ENCODE measurements at places on chromosomes 6 and 20. TPM values are rescaled to one million over a fixed set of nuclear protein-coding genes. Genes with fewer than 3 reads are reported as not detected.

The SLC17A3 gene
- total RNA-seq = not detected

The MOG gene
- not detected for total RNA-seq

The MEP1A gene
- not detected for total RNA-seq

The CLIC5 gene
- 3.8 TPM for total RNA-seq

- no peak overlapping the region for H3K27ac ChIP-seq
- no peaks in the 10 kb centered on the region for H3K4me1 ChIP-seq
- H3K36me3 ChIP-seq = peaks cover 6% of the 10 kb centered on the region
- no peak for DNase-seq
- H3K27me3 ChIP-seq = no peaks in the 10 kb centered on the region
Observed at GRCh38 chr20:21240394-21240793, 62.7 kb upstream of the XRN2 start.

DNA sequence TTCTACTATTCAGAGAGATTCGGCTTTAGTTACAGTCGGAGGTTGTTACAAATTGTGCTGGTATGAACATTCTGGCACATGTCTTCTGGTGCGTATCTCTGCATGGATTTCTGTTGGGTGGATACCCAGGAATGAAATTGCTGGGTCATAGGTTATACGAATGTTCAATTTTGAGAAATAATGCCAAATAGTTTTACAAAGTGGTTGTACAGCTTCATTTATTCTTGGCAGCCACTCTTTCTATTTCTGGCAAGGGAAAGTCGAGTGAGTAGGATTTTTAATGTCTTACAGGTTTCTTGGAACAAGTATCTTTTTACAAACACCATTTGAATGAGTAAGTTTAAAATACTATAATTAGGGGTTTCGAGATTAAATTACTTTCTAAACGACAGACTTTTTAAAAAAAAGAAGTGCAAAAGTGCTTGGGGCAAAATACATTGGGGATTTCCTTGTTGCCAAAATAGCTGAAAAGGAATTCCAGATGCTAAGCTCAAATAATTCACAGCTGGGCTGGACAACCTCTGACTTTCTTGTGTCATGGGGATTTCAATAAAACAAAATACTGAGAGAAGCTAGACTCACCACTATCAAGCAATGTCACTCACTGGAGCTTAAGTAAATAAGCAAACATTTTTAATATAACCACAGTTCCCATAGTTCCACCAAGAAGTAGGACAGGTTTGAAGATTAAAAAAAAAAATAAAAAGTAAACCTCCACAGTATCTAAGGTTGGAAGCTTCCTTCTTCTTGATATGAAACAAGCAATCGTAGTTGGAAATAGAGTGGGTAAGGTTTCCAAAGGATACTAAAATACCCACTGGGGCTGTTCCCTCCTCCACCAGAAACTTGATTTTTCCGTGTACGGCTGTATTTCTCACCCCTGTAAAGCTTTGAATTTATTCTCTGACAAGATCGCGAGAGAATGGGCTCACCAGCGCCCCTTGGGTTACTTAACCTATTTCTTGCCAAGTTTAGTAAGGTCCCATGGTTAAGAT, 21.6 kb upstream of the GFOD1 start:
- no peaks in the 10 kb centered on the region for H3K27me3 ChIP-seq
- DNase-seq = no peak
- no peaks in the 10 kb centered on the region for H3K36me3 ChIP-seq
- no peak overlapping the region for H3K27ac ChIP-seq

DNA sequence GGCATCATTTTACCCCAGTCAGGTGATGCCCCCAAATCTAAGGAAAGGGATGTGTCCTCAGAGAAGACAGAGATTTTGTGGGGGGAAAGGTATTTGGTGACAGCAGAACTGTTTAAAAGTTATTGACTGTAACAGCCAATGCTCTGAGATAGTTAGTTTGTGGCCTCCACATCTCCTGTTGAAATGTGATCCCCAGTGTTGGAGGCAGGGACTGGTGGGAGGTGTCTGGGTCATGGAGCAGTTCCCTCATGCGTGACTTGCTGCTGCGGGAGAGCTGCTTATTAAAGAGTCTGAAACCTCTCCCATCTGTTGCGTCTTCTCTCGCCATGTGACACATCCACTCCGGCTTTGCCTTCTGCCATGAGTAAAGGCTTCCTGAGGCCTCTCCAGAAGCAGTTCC, 282.8 kb upstream of the FOXQ1 start:
- DNase-seq = no peak
- no peaks in the 10 kb centered on the region for H3K4me1 ChIP-seq
- no peaks in the 10 kb centered on the region for H3K36me3 ChIP-seq
- H3K27ac ChIP-seq = no peak overlapping the region
- H3K27me3 ChIP-seq = peaks cover 20% of the 10 kb centered on the region

- peaks cover 33% of the 10 kb centered on the region for H3K4me1 ChIP-seq
- DNase-seq = no peak
- H3K36me3 ChIP-seq = no peaks in the 10 kb centered on the region
- no peaks in the 10 kb centered on the region for H3K27me3 ChIP-seq
Observed at GRCh38 chr6:90413396-90413795, 116.8 kb upstream of the BACH2 start.

GRCh38 chr6:129251669-129252376, 368.9 kb downstream of the LAMA2 start:
- H3K27ac ChIP-seq = no peak overlapping the region
- no peaks in the 10 kb centered on the region for H3K4me1 ChIP-seq
- H3K36me3 ChIP-seq = no peaks in the 10 kb centered on the region
- DNase-seq = peak; percentile 11
- H3K4me3 ChIP-seq = no peak overlapping the region

- H3K27ac ChIP-seq = no peak overlapping the region
- peaks cover 5% of the 10 kb centered on the region for H3K27me3 ChIP-seq
- no peaks in the 10 kb centered on the region for H3K4me1 ChIP-seq
- H3K36me3 ChIP-seq = no peaks in the 10 kb centered on the region
Observed at GRCh38 chr20:56350842-56351241, 7.9 kb upstream of the FAM210B start.

- no peak overlapping the region for H3K4me3 ChIP-seq
- no peak overlapping the region for H3K27ac ChIP-seq
- no peaks in the 10 kb centered on the region for H3K4me1 ChIP-seq
- H3K27me3 ChIP-seq = peaks cover 3% of the 10 kb centered on the region
- DNase-seq = no peak
Observed at GRCh38 chr20:16166737-16167136, 406.5 kb downstream of the KIF16B start.

GRCh38 chr6:5271926-5272325, 10.6 kb downstream of the FARS2 start:
- no peak overlapping the region for H3K4me3 ChIP-seq
- no peaks in the 10 kb centered on the region for H3K36me3 ChIP-seq
- no peaks in the 10 kb centered on the region for H3K27me3 ChIP-seq
- H3K4me1 ChIP-seq = no peaks in the 10 kb centered on the region
- DNase-seq = no peak

- no peak for DNase-seq
- H3K36me3 ChIP-seq = peaks cover 3% of the 10 kb centered on the region
- no peak overlapping the region for H3K4me3 ChIP-seq
- no peak overlapping the region for H3K27ac ChIP-seq
Observed at GRCh38 chr6:16296061-16296670, 57.8 kb downstream of the GMPR start.

GRCh38 chr6:25061289-25061936, 125.7 kb upstream of the RIPOR2 start:
- no peak overlapping the region for H3K27ac ChIP-seq
- H3K4me1 ChIP-seq = peaks cover 7% of the 10 kb centered on the region
- no peak overlapping the region for H3K4me3 ChIP-seq
- no peak for DNase-seq

DNA sequence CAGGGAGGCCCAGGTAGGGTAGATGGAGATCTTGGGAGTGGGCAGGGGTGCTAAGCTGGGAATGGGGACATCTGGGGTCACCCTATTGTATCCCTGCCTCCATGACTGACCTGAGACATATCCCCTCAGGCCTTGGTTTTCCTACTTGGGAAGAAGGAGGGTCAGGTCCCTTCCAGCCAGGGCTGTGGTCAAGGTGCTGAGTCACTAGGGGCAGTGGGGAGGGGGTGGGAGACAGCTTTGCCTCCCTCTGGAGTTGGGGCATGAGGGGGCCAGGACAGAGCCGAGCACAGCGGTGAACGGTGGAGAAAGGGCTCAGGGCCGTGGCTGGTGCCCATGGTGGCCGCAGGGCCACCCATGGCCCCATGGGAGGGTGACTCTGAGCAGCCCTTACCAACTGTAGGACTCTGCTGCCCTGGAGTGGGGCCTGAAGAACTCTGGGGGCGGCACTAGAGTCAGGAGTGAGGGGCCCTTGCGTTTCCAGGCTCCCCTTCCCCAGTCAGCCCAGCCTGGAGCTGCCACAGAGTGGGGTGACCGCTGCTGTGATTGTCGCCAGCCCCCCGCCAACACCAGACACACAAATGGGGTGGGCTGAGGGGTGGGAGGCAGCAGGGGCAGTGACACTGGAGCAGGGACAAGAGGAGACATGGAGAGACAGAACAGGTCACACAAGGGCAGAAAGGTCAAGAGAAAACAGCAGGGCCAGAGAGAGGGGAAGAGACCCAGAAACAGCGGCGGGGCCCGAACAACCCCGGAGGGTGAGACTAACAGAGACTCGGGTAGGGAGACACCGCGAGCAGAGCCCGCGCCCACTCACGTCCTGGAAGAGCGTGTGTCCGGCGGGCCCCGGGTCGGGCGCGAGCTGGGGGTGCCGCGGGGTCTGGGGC, 576 bp downstream of the NECAB3 start:
- H3K4me1 ChIP-seq = peaks cover 42% of the 10 kb centered on the region
- H3K27ac ChIP-seq = no peak overlapping the region
- H3K4me3 ChIP-seq = peak overlapping the region; percentile 58
- H3K27me3 ChIP-seq = peaks cover 3% of the 10 kb centered on the region
- no peaks in the 10 kb centered on the region for H3K36me3 ChIP-seq

DNA sequence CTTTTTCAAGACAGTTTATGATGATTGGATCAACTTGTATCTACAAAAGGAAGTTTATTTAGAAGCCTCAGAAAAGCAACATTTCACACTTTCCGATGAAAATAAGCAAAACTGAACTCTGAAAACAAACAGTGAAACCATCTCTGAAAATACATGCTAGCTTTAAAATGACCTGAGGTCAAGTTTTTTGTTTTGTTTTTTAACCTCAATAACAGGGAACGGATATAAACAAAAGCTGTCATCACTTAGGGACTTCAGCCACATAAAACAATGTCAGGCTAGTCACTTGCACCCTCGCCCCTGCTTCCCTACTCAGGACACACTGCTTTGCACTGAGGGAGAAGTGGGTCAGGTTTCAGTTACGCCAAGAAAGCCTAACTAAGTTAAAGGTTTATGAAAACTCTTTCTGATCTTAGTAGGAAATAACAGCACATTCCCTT, 11.6 kb downstream of the BACH2 start:
- H3K27ac ChIP-seq = peak overlapping the region; percentile 70
- H3K4me1 ChIP-seq = peaks cover 32% of the 10 kb centered on the region
- no peak for DNase-seq
- peak overlapping the region; percentile 67 for H3K4me3 ChIP-seq
- no peaks in the 10 kb centered on the region for H3K36me3 ChIP-seq
- H3K27me3 ChIP-seq = no peaks in the 10 kb centered on the region

Measured in T-cell (primary cell).